ENCODE measurements at places on chromosomes 11 and 22. TPM values are rescaled to one million over a fixed set of nuclear protein-coding genes. Genes with fewer than 3 reads are reported as not detected.

NCR3LG1 gene
- 6.6 TPM for total RNA-seq

NF2 gene
- 66.1 TPM for total RNA-seq

C11orf71 gene
- total RNA-seq: 3.4 TPM

SPDYC gene
- not detected for total RNA-seq

RNF121 gene
- total RNA-seq: 27.7 TPM

PLET1 gene
- not detected for total RNA-seq

PAMR1 gene
- total RNA-seq: 355 TPM

SOX6 gene
- 0.50 TPM for total RNA-seq

SYCE3 gene
- not detected for total RNA-seq

MYOD1 gene
- not detected for total RNA-seq

SAA1 gene
- not detected for total RNA-seq

PTDSS2 gene
- 32.0 TPM for total RNA-seq

DRICH1 gene
- 0.31 TPM for total RNA-seq

KRTAP5-9 gene
- not detected for total RNA-seq

PKDREJ gene
- 0.06 TPM for total RNA-seq

ZNF280B gene
- under 0.01 TPM for total RNA-seq

BCO2 gene
- 1.2 TPM for total RNA-seq

NXPE1 gene
- total RNA-seq: not detected

SLC15A3 gene
- total RNA-seq: 9.1 TPM

SCUBE2 gene
- 5.5 TPM for total RNA-seq
